Progenitor cell of endocrine pancreas (in vitro differentiated cells): ENCODE measurements at places on chromosomes 3 and 15. TPM values are rescaled to one million over a fixed set of nuclear protein-coding genes. Genes with fewer than 3 reads are reported as not detected.

Gene NRROS
- total RNA-seq: 1.4 and 2.0 TPM in 2 replicates

Gene CILP
- total RNA-seq: 0.22 and 0.29 TPM in 2 replicates

Gene PLCD1
- 30.0 and 33.3 TPM in 2 replicates for total RNA-seq

Gene RUVBL1
- total RNA-seq: 51.3 and 53.6 TPM in 2 replicates

Gene SLC26A6
- 31.0 and 35.9 TPM in 2 replicates for total RNA-seq

Gene GALNT15
- total RNA-seq: 0.18 and 0.46 TPM in 2 replicates

Gene VIPR1
- 5.8 and 6.8 TPM in 2 replicates for total RNA-seq

GRCh38 chr3:180123928-180124327, 87.2 kb upstream of the PEX5L start:
- no peak for DNase-seq

- DNase-seq: no peak
Observed at GRCh38 chr3:3074551-3075257, 35.5 kb downstream of the IL5RA start.

- no peak for DNase-seq
Observed at GRCh38 chr3:25665315-25666280, 891 bp upstream of the TOP2B start.

- DNase-seq: no peak
Observed at GRCh38 chr15:65918945-65919344, 49.7 kb downstream of the RAB11A start.

DNA sequence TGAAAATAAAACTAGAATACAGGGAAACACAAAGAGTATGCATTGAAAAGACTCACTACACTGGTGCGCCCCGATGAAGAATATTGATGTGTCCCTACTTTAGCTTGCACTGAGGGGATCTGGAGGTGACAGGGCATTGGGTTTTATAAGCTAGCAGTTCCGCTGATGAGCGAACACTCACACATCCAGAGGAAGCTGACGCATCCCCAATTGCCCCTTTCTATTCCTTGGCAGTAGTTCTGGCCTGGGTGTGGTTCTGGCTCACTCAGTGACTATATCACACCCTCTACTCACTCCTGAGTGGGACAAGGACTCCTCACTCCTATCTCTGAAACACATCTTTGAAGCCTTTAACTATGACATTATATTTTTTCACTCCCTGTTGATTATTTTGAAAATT, 71.0 kb downstream of the B3GNT5 start:
- no peak for DNase-seq

- DNase-seq: no peak
Observed at GRCh38 chr15:60627298-60627943, 148.5 kb upstream of the ICE2 start.

DNA sequence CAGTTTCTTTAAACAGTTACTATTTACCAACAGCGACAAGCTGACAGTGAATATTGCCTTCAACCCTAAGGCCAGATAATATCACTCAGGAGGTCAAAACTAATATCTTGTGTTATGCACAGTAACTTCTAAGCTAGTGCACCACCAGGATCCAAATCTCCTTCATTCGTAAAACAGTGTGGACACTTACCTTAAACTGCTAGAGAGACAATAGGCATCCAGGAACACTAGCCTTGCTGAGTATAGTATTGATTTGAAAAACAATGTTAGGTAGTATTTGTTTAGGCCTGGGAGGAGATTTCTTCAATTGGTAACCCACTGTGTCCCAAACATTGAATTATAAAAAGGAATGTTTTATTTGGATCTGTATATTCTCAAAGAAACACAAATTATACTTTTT, 707.9 kb upstream of the UBE2E2 start:
- DNase-seq: no peak
